ENCODE measurements at places on chromosomes 11 and 22.

DNA sequence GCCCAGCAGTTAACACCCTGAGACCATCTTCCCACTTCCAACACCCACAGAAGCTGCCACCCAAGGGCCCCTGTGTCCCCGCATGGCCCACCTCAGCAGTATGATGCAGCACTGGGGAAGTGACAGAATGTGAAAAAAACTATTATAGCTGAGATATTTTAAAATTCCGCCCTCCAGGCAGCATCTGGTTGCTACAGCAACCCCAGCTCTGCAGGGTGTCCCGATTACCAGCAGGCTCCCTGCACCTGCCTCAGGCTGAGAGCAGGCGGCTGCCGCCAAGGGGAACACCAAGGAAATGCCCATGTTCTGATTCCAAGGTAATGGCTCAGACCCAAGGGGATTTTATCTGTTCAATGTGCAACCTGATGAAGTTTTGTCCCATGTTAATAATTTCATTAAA is 10.5 kb upstream of the TMEM121B start:
- DNase-seq: no peak

DNA sequence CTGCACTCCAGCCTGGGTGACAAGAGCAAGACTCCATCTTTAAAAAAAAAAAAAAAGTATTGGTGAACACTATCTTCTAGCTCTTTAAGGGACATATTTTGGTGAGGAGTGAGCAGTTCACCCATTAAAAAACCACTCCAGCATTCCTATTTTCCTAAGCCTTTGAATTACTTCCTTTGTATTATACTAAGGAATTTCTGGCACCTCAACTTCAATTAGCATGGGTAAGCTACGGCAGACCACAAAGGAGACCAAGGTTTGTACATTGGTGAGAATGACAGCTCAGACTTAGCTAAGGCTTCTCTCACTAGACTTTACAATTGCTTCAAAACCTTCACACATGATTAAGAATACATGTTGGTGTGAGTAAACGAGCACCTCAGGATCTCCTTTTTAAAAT is 57.0 kb upstream of the BIRC3 start:
- DNase-seq: no peak

- no peak for DNase-seq
Observed at GRCh38 chr11:107598225-107599139, 7.5 kb downstream of the ELMOD1 start.

- DNase-seq: no peak
Observed at GRCh38 chr11:126083829-126084607, 21.4 kb upstream of the CDON start.

DNA sequence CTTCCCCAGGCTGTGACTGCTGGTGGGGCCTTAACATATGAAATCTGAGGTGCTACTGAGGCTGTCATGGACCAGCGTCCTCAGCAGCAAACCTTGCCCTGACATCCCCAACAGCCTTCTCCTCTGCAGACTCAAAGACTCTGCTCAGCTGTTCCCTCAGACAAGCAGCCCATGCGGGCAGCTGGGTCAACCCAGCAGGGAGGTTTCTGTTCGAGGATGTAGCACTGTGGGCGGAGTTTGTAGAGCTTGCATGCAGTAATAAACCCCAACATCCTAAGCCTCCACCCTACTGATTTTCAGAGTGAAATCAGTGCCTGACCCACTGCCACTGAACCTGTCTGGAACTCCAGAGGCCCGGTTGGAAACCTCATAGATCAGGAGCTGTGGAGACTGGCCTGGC is 88.8 kb upstream of the XKR3 start:
- DNase-seq: no peak

DNA sequence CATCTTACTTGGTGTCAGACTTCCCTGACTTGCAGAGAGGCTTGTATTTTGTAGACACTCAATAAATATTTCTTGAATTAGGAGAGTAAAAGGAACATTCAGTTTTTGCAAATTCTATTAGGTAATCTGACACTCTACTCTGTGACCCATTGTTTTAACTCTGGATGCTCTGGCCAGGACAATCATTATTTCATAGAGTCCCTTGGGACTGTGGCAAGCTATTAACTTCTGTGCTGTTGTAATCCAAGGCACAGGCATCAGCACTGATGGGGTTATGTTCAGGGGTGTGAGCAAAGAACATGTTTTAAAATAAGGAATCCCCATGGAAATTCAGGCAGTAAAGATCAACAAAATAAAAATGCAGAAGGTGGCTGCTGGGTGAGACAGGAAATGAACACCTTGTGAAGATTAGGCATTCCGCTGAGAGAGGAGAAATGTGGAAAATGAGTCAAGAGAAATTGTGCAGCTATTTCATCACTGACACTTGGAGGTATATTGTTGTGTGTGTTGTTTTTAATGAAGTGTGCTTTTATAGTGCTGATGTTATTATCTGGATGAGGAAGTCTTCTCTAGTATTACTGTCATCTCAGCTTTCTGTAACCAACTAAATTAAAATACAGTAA is 175.2 kb downstream of the WNT11 start:
- DNase-seq: no peak

- no peak for DNase-seq
Observed at GRCh38 chr11:86940122-86940777, 14.9 kb downstream of the FZD4 start.

DNA sequence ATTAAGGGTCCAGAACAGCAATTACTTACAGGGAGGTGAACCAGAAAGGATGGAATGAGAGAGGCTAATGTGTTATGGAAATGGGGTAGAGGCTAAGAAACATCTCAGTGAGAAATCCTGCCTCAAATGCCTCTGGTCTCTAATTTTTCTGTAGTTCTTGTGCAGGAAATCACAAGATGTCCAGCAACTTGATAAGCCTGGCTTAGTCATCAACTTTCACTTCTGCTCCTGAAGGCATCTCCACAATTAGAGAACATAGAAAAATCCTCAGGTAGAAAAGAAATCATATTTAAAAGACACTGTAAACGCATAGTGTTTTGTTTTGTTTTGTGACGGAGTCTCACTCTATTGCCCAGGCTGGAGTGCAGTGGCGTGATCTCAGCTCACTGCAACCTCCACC is 18.7 kb downstream of the MRGPRX4 start:
- DNase-seq: no peak

DNA sequence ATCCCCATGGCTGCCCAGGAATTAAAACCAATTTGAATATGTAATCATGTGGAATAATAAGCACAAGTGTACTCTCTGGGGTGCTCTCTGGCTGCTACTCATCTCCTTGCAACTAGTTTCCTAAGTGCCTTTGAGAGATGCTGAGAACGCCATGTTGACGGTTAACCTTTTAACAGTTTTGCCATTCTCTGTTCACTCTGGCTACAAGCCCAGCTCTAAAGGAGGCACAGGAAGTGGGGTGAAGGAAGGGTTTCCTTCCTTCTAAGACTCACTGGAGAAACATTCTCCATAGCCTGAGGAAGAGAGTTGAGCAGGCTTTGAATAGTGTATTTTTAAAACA is 122.0 kb upstream of the ZC3H12C start:
- no peak for DNase-seq

DNA sequence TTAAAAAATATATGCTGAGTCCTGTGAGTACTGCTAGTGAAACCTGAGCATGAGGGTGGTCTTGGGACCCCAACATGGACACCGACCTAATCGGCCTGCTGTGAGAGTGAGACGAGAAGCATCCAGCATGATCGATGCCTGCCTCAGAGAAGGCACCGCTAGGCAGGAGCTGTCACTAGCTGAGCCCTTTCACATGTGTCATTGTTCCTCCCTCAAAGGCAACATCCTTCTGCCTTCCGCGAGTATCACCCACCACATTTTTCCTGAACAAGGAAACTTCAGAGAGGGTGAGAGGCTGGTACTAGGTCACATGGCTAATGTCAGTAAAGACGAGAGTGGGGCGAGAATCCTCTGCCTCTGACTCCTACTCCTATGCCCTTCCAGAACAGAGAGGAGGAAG is 35.6 kb downstream of the AP1B1 start:
- no peak for DNase-seq

GRCh38 chr22:35649026-35649553 is 844 bp downstream of the APOL6 start:
- DNase-seq: no peak

- DNase-seq: no peak
Observed at GRCh38 chr11:126465573-126466188, 110.2 kb downstream of the ST3GAL4 start.

GRCh38 chr22:36386900-36387708 is 663 bp downstream of the MYH9 start:
- DNase-seq: peak; percentile 37

DNA sequence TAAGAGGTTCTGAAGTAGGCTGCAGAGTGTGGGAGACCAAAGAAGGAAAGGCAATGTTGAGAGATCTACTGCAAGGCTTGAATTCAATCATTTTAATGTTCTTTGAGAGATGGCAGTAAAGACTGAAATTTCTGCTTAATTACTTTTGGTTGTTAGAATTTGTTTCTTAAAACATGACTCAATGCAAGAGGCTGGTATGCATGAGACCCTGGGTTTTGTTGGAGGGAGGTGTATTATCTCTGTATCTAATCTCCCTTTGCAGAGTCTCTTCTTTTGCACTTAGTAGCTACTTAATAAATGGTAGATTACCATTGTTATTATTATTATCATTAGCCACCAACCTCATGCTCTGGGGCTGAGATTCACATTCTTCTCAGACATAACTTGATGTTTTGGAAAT is 87.4 kb upstream of the DRD2 start:
- no peak for DNase-seq

GRCh38 chr11:31628111-31628510 is 118.5 kb downstream of the ELP4 start:
- no peak for DNase-seq
